ENCODE measurements at places on chromosomes 11 and 22.
A peak's percentile ranks its signal among the peaks of the same experiment; 100 is the strongest.

DNA sequence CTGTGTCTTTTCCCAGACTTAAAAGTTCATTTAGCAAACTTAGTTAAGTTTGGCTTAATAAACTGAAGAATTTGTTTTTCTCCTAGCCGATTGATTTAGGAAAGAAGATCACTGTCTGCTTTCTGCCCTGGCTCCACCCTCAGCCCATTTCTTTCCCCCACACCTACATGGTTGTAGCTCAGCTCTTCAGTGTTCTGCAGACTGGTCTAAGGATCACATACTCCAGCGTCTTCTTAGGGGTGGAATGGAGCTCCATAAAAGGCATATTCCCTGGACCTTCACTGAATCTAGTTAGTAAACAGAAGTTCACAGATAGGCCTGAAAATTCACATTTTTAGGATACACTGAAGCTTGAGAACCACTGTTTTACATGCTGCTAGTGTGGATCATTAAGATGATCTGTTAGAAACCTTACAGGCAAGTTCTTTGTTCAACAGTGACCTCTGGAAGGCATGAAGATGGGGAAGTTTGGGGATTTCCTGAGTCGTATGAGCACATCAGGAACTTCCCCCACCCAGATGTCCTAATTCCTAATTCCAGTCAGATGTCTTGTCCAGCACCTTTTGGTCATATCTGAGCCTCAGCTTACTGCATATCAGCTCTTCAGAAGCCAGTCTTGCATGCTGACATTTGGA, 16.8 kb downstream of the PIWIL4 start:
- DNase-seq = no peak

DNA sequence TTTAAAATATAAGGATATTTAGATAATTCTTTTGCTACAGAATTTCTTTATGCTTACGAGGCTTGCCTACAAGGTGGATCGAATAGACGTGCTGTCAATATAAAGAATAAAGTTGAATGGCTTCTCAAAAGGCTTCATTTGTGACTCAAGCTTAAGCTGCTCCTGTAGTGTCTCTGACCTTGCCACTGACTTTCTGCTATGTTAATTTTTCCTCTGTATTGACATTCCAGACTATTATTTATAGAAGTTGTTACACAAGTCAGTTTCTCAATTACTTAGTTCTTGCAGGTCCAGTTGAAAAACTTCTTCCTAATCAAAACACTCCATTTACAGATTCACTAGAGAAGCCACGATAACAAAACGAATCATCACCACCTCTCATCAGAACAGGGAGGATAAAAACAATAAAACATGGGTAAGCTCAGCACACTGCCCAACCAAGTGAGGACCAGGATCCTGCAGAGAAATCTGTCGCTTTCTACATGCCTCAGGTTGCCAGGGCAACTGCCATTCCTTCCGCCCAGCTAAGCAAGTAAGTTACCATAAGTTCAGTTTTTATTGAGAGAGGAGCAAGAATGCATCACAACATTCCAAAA, 39.0 kb upstream of the CHKA start:
- DNase-seq = no peak

DNA sequence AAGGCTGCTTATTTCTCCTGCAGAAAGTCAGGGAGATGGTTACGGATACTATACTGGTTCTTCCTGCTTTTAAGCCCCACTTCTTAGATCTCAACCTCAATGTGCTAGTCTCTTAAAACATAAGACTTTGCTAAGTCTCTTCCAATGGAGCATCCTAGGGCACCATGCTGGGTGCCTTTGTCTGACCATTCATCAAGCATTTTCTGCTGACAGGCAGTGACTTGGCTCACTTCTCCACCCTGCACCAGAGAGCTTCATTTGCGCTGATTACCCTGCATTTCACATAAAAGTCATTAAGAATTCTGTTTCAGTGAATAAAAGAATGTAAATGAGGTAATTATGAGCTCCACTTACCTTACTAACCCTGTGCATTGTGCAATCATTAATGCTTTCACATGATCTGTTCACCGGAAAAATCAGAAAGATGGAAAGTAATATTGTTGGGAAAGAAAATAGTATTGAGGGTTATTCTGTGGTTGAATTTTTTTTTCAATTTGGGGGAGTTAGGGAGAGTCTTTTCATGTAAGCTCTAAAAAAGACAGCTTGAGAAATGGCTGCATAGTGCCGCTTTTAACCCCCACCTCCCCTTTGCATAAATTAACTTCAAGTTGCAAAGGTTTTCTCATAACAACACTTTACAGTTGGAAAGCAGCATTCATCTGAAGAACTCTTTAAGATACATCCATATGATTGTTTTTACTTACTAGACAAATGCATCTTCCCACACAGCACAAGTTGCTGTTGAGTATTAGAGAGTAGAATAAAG, 677.3 kb upstream of the KIRREL3 start:
- no peak for DNase-seq

DNA sequence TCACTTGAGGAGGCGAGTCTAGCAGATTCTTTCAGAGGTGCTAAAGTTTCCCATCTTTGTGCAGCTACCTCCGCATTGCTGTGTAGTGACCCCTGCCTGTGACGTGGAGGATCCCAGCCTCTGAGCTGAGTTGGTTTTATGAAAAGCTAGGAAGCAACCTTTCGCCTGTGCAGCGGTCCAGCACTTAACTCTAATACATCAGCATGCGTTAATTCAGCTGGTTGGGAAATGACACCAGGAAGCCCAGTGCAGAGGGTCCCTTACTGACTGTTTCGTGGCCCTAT, 8.9 kb upstream of the SAMM50 start:
- no peak for DNase-seq

- peak; percentile 93 for DNase-seq
Observed at GRCh38 chr22:38069372-38070249, 12.4 kb downstream of the PICK1 start.
